Lung (tissue), 17 donors: ENCODE measurements at places on chromosomes 7 and 10. TPM values are rescaled to one million over a fixed set of nuclear protein-coding genes. Genes with fewer than 3 reads are reported as not detected.

PDE6C gene
- total RNA-seq = not detected

TFPI2 gene
- 3.9 TPM for total RNA-seq

DNA sequence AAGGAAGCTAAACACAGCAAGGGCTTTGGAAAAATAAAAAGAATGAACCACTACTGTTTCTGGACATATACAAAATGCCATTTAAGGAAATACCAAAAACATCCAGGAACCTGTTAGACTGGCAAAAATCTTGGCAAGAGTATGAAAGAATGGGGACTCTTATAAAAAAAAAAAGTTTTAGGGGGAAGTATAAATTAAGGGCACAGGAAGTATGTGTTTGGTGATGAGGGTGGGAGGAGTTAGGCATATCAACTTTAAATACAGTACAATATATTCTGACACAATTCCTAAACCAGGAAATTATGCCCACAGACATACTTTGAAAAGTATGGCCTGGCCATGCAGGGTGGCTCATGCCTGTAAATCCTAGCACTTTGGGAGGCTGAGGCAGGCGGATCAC lies 74.2 kb downstream of the WAPL start:
- peaks cover 6% of the 10 kb centered on the region for H3K4me1 ChIP-seq
- no peaks in the 10 kb centered on the region for H3K27me3 ChIP-seq
- no peak overlapping the region for H3K4me3 ChIP-seq
- DNase-seq = peak; percentile 6
- no peak overlapping the region for H3K27ac ChIP-seq
- H3K36me3 ChIP-seq = peaks cover 31% of the 10 kb centered on the region

TRIM50 gene
- 0.34 TPM for total RNA-seq

DNA sequence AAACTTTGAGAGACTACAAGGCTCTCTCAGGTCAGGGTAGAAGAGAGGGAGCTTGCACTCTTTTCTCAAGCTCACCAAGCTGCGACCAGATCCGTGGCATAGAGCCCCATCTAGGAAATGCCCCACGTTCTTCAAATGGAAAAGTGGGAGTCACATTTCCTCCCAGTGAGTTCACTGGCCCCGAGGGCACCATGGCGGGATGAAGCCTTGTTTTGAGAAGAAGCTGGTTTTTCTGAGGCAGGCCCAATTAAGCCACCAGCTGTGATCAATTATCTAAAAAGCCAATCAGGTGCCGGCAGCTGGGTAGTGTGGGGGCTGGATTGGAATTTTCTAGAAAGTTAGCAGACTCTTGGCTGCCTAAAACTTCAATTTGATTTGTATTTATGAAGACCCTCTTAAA lies 101.4 kb downstream of the ZNF365 start:
- no peaks in the 10 kb centered on the region for H3K4me1 ChIP-seq
- no peak overlapping the region for H3K4me3 ChIP-seq
- no peaks in the 10 kb centered on the region for H3K27me3 ChIP-seq

DNA sequence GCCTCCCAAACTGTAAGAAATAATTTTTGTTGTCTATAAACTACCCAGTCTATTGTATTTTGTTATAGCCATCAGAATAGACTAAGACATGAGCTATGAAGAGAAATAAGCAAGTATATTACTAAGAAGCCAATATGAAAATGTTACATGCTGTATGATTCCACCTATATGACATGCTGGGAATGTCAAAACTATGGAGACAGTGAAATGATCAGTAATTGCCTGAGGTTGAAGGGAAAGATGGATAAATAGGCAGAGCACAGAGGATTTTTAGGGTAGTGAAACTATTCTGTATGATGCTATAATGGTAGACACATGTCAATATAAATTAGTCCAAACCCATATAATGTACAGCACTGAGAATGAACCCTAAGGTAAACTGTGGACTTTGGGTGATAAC lies 261.3 kb upstream of the PCDH15 start:
- H3K4me1 ChIP-seq = no peaks in the 10 kb centered on the region
- H3K4me3 ChIP-seq = no peak overlapping the region
- H3K27me3 ChIP-seq = no peaks in the 10 kb centered on the region
- DNase-seq = no peak
- H3K36me3 ChIP-seq = no peaks in the 10 kb centered on the region
- no peak overlapping the region for H3K27ac ChIP-seq

MGAM2 gene
- total RNA-seq = 0.52 TPM

DNA sequence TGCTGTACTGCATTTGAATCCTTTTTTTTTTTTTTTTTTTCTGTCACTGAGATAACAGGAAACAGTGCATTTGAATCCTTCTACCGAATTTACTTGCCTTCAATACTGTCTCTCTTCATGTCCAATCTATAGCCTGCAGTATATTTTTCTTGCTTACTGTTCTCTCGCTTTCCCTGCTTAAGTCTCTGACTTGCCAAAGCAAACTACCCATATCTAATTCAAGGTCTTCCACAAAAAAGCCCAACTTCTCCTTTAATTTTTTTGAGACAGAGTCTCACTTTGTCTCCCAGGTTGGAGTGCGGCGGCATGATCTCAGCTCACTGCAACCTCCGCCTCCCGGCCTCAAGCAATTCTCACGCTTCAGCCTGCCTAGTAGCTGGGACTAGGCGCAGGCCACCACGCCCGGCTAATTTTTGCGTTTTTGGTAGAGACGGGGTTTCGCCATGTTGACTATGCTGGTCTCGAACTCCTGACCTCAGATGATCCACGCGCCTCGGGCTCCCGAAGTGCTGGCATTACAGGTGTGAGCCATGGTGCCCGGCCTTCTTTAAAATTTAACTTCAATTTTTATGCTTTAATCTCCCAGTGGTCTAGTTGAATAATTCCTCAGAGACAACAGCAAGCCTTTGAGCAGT lies 882 bp downstream of the PDCD11 start:
- no peak overlapping the region for H3K27ac ChIP-seq
- no peaks in the 10 kb centered on the region for H3K27me3 ChIP-seq
- H3K36me3 ChIP-seq = peaks cover 19% of the 10 kb centered on the region
- peaks cover 21% of the 10 kb centered on the region for H3K4me1 ChIP-seq

DNA sequence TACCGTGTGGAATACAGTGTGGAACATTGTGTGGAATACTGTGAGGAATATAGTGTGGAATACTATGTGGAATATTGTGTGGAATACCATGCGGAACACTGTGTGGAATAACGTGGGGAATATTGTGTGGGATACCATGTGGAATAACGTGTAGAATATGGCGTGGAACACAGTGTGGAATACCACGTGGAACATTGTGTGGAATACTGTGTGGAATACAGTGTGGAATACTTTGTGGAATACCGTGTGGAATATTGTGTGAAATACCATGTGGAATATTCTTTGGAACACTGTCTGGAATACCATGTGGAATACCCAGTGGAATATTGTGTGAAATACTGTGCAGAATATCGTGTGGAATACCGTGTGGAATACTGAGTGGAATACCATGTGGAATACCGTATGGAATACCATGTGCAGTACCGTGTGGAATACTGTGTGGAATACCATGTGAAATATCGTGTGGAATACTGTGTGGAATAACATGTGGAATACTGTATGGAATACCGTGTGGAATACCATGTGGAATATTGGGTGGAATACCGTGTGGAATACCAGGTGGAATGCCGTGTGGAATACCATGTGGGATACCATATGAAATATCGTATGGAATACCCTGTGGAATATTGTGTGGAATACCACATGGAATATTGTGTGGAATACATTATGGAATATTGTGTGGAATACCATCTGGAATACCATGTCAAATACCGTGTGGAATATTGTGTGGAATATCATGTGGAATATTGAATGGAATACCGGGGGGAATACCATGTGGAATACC lies 133.1 kb upstream of the CHST15 start:
- no peaks in the 10 kb centered on the region for H3K4me1 ChIP-seq
- no peak for DNase-seq
- H3K27me3 ChIP-seq = no peaks in the 10 kb centered on the region
- no peak overlapping the region for H3K4me3 ChIP-seq

PPP1R17 gene
- not detected for total RNA-seq

- DNase-seq = no peak
- H3K4me1 ChIP-seq = peaks cover 19% of the 10 kb centered on the region
- no peak overlapping the region for H3K27ac ChIP-seq
- H3K4me3 ChIP-seq = no peak overlapping the region
- no peaks in the 10 kb centered on the region for H3K36me3 ChIP-seq
Measured at GRCh38 chr7:28528899-28529298, 116.6 kb downstream of the CREB5 start.

CLEC5A gene
- total RNA-seq = 8.8 TPM

GRCh38 chr10:31792745-31793144 lies 135.9 kb downstream of the ARHGAP12 start:
- no peaks in the 10 kb centered on the region for H3K36me3 ChIP-seq
- no peak overlapping the region for H3K4me3 ChIP-seq

FHIP2A gene
- total RNA-seq = 44.7 TPM

- no peak overlapping the region for H3K27ac ChIP-seq
- H3K4me3 ChIP-seq = no peak overlapping the region
- H3K4me1 ChIP-seq = peaks cover 80% of the 10 kb centered on the region
- DNase-seq = peak; percentile 91
Measured at GRCh38 chr7:15837306-15837950, 150.9 kb upstream of the MEOX2 start.

- H3K36me3 ChIP-seq = peaks cover 3% of the 10 kb centered on the region
- H3K4me3 ChIP-seq = no peak overlapping the region
- no peaks in the 10 kb centered on the region for H3K27me3 ChIP-seq
- H3K27ac ChIP-seq = no peak overlapping the region
- no peaks in the 10 kb centered on the region for H3K4me1 ChIP-seq
Measured at GRCh38 chr10:119859420-119860258, 13.0 kb downstream of the MCMBP start.

- H3K36me3 ChIP-seq = no peaks in the 10 kb centered on the region
- DNase-seq = no peak
- no peak overlapping the region for H3K27ac ChIP-seq
- no peaks in the 10 kb centered on the region for H3K4me1 ChIP-seq
- no peak overlapping the region for H3K4me3 ChIP-seq
Measured at GRCh38 chr10:7153750-7154149, 257.1 kb downstream of the SFMBT2 start.

DNA sequence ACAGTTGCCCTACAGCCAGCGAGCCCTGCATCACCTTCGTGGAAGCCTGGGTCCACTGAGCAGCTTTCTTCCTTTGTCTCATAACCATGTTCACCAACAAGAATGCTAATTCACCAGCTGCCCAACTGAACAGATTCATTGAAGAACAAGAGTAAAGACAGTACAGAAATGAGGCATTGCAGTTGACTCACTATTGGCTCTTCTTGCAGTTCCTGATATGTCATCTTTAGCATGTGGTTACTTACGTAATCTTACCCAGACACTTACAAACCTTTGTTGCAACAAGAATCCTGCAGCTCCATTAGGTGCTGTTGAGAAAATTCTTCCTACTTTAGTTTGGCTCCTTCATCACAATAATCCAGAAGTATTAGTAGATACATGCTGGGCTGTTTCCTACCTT lies 174.0 kb upstream of the TPK1 start:
- H3K27ac ChIP-seq = no peak overlapping the region
- no peaks in the 10 kb centered on the region for H3K36me3 ChIP-seq
- no peaks in the 10 kb centered on the region for H3K4me1 ChIP-seq
- no peak for DNase-seq
- no peak overlapping the region for H3K4me3 ChIP-seq

GRCh38 chr7:41306486-41306885 lies 396.4 kb downstream of the INHBA start:
- H3K36me3 ChIP-seq = no peaks in the 10 kb centered on the region
- H3K4me1 ChIP-seq = no peaks in the 10 kb centered on the region
- no peak for DNase-seq
- H3K27me3 ChIP-seq = no peaks in the 10 kb centered on the region
- H3K4me3 ChIP-seq = no peak overlapping the region
- no peak overlapping the region for H3K27ac ChIP-seq

GRCh38 chr7:141654551-141654950 lies 47.4 kb downstream of the DENND11 start:
- peaks cover 7% of the 10 kb centered on the region for H3K36me3 ChIP-seq
- DNase-seq = peak; percentile 89
- H3K27me3 ChIP-seq = no peaks in the 10 kb centered on the region

GRCh38 chr10:29508554-29509244 lies 126.1 kb downstream of the SVIL start:
- no peak overlapping the region for H3K27ac ChIP-seq
- H3K4me3 ChIP-seq = no peak overlapping the region
- no peaks in the 10 kb centered on the region for H3K4me1 ChIP-seq
- H3K36me3 ChIP-seq = peaks cover 5% of the 10 kb centered on the region

NT5C2 gene
- total RNA-seq = 73.3 TPM

- H3K27me3 ChIP-seq = no peaks in the 10 kb centered on the region
- no peak overlapping the region for H3K27ac ChIP-seq
- H3K4me3 ChIP-seq = no peak overlapping the region
- H3K4me1 ChIP-seq = peaks cover 16% of the 10 kb centered on the region
Measured at GRCh38 chr10:79021948-79022499, 46.7 kb upstream of the ZMIZ1 start.

DNA sequence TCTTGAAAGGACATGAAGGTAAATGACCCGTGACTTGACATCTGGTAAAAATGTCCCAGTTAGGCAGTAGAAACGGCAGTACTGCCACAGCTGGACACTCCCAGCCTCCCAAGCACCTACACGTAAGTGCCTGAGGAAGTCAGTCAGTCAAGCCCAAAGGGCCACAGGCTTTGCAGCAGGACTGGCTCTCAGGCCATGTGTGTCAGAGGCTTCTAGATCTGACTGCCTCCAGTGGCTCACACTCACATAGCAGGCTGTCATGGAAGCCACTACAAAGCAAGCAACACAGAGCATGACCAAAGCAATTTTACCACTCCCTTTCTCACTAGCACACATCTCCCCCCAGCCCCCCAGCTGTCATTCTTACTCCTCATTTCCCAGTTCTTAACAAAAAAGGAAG lies 17.8 kb upstream of the CCNJ start:
- H3K4me1 ChIP-seq = no peaks in the 10 kb centered on the region
- H3K4me3 ChIP-seq = no peak overlapping the region
- no peaks in the 10 kb centered on the region for H3K36me3 ChIP-seq
- no peaks in the 10 kb centered on the region for H3K27me3 ChIP-seq

DNA sequence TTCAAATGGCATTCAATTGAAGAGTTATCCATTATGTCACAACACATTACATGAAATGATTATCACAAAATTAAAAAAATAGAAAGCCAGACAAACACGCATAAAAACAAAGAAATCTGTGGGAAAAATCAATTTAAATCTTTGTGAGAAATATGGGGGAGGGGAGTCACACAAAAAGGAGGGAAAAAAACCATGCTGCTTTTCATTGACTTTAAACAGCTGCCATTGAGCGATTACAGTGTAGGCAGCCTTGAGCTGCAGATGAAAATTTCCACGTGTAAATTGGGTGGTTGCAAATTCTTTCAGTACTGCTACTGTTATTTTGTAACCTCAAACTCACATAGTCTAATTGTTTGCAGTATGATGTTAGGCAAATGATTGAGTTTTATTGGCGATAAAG lies 889.9 kb upstream of the PHF14 start:
- no peaks in the 10 kb centered on the region for H3K4me1 ChIP-seq
- no peaks in the 10 kb centered on the region for H3K27me3 ChIP-seq
- DNase-seq = no peak
- H3K27ac ChIP-seq = no peak overlapping the region
